ENCODE measurements at places on chromosomes 2 and 18.
A peak's percentile ranks its signal among the peaks of the same experiment; 100 is the strongest.

- DNase-seq: peak; percentile 42
These were observed 52.4 kb downstream of the FAM168B start for GRCh38 chr2:131040661-131041401.

DNA sequence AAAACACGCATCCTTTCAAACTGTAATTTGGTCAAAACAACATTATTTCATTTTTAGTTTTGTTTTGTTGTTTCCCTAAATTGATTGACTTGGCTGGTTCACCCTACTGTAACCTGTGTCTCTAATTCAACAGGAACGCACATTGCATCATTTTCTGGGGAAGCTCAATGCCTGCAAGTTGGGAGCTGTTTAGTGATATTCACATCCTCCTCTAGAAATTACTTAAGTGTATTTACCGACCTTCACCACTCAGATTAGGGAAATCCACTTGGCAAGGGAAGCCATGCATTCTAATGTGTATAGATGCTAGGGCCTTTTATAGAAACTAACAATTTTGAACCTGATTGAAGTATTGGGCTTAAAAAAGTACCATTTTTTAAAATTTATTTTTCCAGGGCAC lies 7.3 kb upstream of the TPO start:
- DNase-seq: no peak

- DNase-seq: no peak
These were observed 76.1 kb upstream of the MC4R start for GRCh38 chr18:60448487-60449267.

DNA sequence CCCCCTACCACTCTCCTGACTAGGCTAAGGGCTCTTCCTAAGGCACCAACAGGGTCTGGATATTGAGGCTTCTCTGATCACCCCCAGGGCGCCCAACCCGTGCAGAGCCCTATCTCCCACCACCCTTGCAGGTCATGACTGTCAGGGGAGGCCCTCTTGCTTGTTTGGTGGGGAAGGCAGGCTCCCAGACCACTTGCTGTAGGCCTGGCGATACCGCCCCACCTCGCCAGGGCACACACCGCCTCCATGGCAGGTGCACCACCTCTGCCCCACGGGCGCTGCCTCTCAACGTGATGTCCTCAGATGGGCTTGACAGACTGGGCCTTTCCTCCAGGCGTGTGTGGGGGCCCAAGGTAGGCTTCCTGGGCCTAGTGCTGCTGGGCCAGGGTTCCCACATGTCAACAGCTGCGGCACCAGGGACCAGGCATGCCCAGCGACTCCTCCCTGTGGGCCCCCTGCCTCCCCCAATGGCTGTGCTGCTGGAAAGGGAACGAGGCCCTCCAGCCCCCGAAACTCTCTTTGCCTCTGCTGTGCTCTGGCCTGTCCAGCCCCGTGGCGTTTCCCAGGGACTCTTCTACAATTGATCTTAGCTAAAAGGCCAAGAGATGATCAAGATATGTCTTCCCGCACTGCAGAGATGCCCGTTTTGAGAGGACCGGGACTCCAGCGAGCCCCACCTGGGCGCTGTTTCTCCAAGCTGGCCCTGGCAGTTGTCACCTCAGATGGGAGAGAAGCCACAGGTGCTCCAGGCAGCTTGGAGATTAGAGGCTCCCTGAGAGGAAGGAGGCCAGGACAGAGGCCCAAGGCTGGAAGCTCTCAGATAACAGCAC lies 7.5 kb downstream of the NPPC start:
- no peak for DNase-seq

DNA sequence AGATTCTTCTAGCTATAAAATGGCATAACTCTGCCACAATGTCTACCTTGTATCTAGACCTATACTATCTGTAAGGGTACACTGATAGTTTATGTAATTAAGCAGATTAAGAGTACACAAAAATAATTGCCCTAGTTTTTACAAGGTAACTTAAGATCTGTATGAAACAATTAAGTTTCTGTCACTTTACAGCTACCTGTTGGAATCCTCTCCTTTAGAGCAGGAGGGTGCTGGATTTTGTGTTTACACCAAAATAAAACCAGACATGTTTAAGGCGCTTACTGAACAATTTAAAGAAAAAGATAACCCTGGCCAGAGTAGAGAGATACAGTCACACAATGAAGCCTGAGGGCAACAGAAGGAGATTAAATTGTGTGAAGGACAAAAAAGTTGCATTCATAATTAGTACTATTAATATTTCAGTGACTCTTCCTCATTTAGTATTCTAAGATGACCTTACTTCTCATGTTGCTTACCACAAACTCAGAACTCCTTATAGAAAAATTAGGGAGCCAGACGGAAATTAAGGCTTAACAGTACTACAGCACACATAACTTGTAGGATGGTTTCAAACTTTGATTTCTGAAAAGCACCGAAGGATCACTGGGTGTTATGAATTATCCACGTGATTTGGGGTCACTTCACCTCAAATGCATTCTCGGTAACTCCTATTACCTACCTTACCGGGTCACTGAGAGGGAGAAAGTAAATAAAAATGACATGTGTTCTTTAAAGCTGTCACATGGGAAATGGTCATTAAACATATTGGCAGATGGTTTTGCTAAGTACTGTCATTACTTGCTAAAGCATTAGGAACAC lies 1.0 kb downstream of the DARS1 start:
- DNase-seq: no peak

DNA sequence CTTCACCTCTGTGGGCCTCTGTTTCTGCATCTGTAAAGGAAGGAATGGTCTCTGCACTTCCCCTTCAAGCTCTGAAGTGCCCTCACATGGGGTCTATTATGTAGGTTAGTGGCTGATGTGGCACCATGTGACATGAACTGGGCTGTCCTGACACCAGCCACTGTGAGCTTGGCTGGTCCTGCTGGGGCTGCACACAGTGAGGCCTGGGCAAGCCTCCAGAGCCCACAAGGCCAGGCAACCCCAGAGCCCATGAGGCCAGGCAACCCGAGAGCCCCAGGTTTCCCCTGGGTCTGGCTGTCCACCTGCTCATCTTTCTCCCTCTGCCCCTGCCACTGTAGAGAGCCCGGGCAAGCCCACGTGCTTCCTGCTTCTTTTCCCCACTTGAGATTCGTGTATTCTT lies 150.1 kb upstream of the SMAD2 start:
- peak; percentile 4 for DNase-seq

Measured in hematopoietic multipotent progenitor cell treated with erythropoietin and hydrocortisone succinate and interleukin-3 and kit ligand, for 4 days (in vitro differentiated cells).